ENCODE measurements at places on chromosomes 1 and 21.
A peak's percentile ranks its signal among the peaks of the same experiment; 100 is the strongest.

DNA sequence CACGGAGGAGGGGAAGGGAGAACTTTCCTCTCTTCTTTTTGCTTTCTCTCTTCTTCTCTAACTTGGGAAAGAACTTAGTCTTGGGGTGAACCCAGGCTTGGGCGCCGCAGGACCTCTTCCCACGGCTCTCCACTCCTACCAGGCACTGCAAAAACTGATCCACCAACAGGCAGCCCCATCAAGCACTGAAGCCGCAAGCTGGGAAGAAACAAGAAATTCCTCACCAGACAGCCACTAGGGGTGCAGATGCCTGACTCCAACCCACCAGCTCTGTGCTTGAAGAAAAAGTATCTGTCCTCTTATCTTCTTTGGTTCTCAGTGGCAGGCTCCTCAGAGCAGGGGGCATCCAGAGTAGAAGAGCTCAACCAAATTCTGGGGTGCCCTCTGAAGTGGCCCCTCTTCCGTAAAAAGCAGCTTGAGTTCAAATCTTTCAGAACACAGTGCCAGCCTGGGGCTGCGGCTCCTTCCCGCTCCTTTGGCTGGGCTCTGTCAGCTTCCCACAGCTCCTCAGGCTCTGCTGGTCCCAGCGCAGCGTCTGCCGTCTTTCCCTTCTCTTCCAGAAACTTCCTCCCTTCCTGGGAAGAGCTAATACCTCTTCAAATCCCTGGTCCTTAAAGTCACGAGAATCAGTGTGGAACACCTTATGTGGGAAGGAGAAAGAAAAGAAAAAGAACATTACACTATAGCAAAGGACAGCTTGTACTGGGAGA lies 2.4 kb downstream of the SLC41A1 start:
- no peak for DNase-seq

- DNase-seq, result no peak
Observed at GRCh38 chr1:153535242-153536011, at the start of gene S100A6. Gene S100A6, minus strand, starts transcription at chr1:153535991. Its CDS starts 652 bp downstream, at chr1:153535339.

DNA sequence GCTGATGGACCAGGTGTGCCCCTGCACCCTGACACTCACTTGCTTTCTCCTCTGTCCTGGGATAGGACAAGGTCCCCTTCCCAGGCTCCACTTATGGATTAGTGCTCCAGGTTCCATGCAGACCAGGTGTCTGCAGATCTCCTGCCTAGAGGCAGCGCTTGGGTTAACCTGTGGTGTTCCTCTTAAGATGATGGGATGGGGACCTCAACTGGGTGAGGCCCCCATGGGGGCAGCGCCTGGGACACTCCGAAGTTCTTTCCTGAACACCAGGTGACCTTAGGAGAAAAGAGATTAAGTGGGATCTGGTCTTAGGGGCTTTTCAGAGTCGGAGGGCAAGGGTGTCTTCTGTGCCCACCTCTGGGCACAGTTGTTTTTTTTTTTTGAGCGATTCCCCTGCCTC lies 21.2 kb downstream of the TNNT2 start:
- DNase-seq, result no peak

GRCh38 chr21:24671901-24672300 lies 935.4 kb downstream of the MRPL39 start:
- no peak for DNase-seq

DNA sequence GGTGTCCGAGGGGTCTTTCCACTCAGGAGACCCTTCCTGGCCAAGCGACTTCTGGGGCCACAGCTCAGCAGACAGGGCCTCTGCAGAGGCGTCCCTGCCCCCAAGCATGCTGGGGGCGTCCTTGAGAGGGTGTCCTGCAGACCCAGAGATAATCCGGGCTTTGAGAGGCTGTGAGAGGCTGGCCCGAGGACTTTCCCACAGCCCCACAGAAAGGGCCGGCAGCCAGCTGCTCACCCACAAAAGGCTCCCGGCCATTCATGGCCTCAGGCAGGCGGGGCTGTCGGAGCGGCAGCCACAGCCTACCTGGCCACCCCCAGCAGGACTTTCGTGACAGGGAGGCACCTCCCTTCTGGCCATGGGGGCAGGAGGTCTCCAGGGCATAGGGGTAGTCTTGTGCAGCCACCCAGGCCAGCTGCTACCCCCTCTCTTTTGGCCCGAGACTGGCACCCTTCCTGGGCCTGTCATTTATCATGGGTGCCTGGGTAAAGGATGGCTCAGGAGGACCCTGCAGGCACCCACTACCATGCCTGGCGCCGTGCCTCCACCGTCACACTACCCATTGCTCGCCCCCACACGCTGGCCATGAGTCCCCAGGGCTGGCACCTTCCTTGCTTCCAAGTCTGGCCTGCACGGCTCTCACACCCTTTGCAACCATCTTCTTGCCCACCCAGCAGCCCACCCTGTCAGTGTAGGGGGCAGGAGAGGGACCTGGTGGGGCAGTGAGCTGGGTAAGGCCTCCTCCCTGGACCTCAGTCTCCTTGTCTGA lies 11.1 kb upstream of the TNFRSF14 start:
- DNase-seq, result no peak

GRCh38 chr1:95561346-95561745 lies 327.3 kb downstream of the RWDD3 start:
- no peak for DNase-seq

DNA sequence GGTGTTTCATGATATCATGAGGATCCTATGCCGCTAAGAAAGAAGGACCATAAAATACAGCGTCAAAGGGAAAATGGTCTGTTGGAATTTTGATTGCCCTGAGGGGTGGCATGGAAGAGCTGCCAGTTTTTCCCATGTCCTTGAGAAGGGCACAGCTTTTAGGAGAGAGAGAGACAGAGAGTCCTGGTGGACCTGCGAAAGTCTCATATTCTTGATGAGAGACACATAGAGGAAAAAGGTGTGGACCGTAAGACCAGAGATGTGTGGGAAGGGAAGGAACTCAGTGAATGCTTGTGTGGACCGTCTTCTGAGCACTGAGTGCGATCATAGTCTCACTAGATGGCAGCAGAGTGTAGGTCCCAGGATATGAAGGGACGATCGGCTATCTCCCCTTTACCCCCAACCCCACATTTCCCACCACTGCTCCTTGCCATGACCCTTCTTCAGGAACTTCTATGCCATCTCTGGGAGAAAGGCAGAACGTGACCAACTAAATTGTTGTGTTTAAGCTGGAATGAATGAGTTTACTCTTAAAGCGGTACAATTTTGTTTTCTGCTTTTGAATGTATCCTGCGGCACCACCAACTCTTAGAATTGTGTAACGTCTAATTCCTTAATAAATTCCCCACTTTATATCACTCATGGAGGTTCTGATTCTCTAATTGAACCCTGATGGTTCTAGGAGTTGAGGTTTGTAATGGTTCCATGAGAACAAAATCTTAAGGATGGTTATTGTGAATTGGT lies 117.7 kb downstream of the CTH start:
- DNase-seq, result no peak

DNA sequence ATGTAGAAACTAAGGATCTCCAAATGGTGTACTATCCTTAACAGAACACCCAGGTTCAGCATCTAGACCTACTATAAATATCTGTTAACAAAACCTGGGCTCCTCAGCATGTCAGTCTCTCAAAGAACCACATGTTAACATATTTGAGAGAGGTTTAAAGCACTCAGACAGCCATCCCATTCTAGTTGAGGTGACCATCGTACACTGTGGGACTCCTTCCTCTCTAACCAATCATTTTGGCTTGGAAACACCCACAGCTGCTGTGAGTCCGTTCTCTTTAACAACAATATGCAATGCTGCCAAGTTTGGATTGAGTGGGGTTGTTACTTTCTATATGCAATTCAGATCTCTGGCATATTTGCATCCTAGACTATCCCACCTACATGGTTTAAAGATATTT lies 105.8 kb downstream of the MRPL39 start:
- DNase-seq, result no peak

- no peak for DNase-seq
Observed at GRCh38 chr1:59714966-59715365, 99.8 kb upstream of the HOOK1 start.

GRCh38 chr1:17212009-17212408 lies 7.1 kb downstream of the PADI1 start:
- no peak for DNase-seq

- DNase-seq, result no peak
Observed at GRCh38 chr21:42561762-42562650, 48.4 kb downstream of the SLC37A1 start.

DNA sequence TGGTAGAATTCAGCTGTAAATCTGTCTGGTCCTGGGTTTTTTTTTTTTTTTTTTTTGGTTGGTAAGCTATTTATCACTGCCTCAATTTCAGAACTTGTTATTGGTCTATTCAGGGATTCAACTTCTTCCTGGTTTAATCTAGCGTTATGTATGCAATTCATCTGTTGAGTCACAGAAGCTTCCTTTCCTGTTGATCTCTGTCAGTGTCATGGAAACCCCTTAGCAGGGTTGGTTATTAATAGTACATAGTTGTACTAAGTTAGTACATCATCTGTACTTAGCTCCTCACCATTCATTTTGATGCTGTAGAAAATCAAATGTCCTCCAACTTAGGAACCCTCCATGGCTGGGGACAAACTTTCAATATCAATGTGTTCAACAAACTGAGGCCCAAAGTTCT lies 51.0 kb upstream of the BARHL2 start:
- DNase-seq, result no peak

DNA sequence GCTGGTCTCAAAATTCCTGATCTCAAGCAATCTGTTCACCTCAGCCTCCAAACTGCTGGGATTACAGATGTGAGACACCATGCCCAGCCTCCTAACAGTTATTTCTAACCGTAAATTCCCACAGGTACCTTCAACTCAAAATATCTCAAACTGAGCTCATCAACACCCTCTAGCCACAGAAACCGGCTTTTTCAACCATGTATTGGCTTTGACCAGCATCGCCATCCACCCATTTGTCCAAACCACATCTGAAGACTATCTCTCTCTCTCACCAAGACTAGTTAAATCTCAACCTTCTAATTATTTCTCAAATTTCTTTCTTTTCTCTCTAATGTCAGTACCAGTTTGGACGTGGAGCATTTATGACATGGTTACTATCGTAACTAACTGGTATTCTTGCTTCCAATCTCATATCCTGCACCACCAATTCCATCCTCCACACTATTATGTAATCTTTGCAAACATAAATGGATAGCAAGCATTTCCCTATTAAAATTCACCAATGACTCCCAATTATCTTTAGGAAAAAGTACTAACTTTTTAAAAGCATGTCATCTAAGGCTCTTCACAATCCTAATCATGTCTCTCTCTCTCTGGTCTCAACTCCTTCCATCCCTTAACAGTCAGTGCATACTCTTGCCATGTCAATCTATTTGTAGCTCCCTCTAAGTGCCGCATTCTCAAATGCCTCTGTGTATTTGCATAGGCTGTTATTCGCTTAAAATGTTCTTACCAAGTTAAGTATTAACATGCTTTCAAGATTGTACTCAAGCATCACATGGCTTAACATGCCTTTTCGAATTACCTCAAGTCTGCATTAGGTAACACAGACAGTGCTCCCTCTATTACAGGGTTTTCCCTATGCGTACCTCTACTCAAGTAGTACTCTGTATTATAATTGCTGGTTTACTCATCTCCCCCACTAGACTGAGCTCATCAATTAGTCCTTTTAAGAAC lies 18.1 kb downstream of the RSBN1 start:
- no peak for DNase-seq

DNA sequence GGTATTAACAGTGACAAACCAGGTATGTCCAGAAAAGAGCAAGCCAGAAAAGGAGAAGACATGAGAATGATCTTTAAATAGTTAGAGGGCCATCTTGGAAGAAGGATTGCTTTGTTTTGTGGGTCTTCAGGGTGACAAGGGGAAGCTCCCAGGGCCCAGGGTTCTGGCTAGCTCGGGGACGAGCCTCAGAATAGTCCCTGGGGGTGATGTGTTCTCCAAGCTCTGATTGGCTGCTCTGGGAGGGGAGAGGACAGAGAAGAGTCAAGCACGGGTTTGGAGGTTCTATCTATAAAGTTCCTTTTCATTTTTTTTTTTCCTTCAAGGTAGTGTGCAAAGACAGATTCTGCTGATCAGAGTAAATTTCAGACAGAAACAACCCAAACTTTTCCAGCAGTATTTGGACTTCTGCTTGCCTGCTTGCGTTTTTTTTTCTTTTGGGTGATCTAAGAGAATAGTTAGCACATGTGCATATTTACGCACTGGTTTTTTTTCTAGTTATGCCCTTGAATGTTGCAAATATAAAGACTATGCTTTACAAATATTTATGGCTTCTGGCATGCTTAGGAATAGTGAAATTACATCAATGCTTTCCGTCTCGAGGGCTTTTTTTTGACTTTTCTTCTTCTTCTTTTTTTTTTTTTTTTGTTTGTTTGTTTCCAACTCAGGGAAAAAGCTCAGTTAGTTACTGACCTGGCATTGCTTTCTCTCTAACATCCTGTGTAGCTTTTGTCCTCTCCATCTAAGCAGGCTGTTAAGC lies 59.7 kb downstream of the ROR1 start:
- no peak for DNase-seq

DNA sequence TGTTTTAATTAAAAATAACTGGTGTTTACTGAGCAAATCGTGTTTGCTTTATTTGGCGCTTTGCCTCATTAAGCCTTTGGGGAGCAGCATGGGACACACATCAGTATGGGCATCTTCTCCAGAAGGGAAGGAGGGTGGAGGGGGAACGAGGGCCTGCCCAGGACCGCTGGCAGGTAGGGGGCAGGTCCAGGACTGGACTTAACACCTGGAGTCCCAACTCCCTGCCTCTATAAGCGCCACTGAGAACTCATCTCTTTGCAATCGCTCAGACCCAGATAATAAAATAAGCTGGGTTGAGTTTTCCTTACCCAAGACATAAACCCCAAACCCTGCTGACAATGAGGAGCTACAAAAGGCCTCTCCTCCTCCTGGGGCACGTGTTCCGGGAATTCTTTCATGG lies 15.1 kb downstream of the ABCG1 start:
- DNase-seq, result no peak

GRCh38 chr21:34801519-34802132 lies 132.8 kb downstream of the CLIC6 start:
- no peak for DNase-seq

GRCh38 chr1:233569636-233570035 lies 44.3 kb upstream of the KCNK1 start:
- DNase-seq, result no peak

DNA sequence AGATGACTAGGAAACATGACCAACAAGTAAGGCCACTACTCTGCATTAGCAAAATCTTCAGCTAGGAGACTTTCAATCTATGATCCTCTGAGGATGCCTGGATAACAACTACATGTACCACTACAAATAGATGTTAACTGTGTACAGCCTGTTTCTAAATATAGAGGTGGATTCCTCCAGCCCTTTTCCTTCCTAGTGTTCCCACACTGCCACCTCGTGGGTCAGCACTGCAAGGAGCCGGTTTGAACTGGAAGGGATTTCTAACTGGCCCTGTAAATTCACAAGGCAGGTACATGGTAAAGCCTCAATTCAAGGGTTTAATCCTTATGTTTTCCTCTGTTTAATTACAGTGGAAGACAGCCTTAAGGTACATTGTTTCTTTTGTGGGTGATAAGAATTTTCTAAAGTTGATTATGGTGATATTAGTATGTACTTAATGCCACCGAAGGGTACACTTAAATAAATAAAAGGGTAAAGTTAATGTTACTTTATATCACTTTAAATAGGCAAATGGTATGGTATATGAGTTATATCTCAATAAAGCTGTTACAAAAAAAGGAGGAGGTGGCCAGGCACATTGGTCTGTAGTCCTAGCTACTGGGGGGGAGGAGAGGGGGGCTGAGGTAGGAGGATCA lies 14.4 kb downstream of the SMYD3 start:
- DNase-seq, result peak; percentile 35

GRCh38 chr1:26295194-26296138 lies 11.0 kb downstream of the UBXN11 start:
- no peak for DNase-seq

GRCh38 chr1:182172699-182173098 lies 111.2 kb upstream of the ZNF648 start:
- no peak for DNase-seq

GRCh38 chr1:216422821-216423520 lies at the start of gene USH2A:
Gene USH2A, minus strand, starts transcription at chr1:216423448. Its CDS starts 1,112 bp downstream, at chr1:216422336.
- DNase-seq, result no peak
